ENCODE measurements at places on chromosomes 16 and 17. TPM values are rescaled to one million over a fixed set of nuclear protein-coding genes. Genes with fewer than 3 reads are reported as not detected.

GRCh38 chr16:84808826-84809225, 11.0 kb upstream of the CRISPLD2 start:
- DNase-seq, result no peak

- DNase-seq, result no peak
Measured at GRCh38 chr16:80608946-80609345, 68.2 kb downstream of the DYNLRB2 start.

- no peak for DNase-seq
Measured at GRCh38 chr17:9929871-9930270, 24.8 kb upstream of the RCVRN start.

DNA sequence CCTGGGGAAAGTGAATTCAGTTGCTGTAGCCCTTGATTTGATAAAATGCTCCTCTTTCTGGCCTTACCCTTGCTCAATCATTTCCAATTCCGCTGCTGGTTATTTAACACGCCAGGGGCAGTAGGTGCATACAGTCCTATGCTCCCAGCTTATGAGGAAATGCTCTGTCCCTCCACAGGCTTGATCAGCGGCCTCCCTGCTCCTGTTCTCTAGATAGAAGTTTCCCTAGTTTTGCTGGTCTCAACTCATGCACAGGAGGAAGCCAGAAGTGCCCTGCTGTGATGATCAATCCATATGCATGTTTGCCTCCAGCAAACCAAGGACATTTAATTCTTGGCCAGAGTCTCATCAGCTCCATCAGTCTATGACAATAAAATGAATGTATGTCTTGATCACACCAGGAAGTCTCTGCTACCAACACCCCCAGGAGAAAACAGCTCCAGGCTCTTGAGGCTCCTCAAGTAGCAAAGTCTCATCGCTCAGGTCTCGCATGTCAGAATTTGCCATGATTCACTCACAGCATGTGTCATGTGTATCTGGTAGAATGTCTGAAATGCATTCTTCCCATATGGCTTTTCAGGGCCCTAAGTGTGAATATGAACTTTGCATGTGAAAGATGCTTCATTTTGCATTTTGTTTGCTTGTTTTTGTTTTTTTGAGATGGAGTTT, 208.9 kb downstream of the CDH13 start:
- no peak for DNase-seq

DNA sequence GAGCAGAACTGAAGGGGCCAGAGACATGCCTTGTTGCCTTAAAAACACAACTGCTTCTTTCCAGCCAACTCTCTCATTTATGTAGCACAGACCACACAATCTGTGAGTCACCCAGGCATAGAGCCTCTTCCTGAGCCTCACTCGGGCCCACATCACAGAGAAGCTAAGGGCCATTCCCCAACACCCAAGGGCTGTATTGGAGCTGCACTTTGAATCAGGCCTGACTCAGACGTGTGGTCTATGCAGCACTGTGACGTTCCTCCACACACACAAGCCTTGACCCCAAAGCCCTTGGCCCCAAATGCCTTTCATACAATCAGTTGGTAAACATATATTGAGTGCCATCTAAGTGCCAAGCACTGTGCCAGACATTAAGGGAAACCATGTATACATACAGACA, 308.9 kb upstream of the DYNLRB2 start:
- DNase-seq, result no peak

DNA sequence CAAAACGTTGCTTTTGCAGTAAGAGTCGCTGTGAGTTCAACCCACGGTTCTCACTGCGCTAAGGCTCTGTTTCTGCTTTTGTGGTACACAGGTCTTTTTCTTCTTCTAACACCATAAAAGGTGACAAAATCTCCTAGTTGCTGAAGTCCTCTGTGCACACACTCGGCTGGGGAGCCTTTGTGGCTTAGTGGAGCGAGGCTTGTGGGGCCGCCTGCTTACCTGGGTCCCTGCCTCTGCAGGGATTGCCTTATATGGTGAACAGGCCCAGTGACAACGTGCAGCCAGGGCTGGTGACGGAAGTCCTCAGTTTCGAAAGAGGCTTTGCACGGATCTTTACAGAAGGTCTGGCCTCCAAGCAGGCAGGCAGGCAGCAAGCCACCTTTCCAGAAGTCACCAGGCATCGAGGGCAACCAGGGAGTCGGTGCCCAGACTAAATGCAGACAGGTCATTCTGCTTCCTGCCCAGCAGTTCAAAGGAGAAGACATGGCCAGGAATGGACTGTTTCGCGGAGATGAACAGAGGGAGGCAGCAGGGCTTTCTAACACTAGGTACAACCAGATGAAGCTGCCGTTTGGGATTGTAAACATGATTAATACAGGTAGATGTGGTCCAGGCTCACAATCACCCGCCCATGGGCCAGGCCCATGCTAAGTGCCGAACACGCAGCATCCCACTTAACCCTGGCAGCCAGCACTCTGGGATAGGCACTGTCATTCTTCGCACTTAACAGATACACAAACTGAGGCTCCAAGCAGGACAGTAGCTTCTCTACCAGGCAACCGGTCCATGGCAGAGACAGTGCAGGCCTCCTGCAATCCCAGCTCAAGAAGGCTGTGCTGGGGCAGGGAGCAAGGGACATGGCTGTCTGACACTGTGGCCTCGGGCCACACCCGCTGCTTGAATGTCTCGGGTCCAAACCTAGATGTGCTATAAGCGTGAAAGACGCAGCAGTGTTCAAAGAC, 10.7 kb upstream of the MEAK7 start:
- peak; percentile 80 for DNase-seq

DNA sequence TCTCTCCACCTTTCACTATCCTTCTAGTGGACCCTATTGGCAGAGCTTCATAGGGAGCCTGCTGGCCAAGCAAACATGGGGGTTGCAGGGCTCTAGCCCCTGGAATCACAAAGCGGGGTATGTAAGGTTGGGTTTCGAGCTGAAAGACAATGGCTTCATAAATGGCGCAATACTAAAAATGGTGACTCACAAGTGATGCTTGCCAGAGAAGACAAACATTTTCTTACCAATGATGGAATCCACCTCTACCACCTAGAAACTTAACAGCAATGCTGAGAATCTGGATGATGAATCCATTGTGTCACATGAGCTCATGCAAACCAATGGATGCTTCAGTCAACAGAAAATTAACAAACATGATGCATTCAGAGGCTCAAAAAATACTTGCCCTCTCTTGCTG, 375.3 kb upstream of the PSMD7 start:
- DNase-seq, result no peak

DNA sequence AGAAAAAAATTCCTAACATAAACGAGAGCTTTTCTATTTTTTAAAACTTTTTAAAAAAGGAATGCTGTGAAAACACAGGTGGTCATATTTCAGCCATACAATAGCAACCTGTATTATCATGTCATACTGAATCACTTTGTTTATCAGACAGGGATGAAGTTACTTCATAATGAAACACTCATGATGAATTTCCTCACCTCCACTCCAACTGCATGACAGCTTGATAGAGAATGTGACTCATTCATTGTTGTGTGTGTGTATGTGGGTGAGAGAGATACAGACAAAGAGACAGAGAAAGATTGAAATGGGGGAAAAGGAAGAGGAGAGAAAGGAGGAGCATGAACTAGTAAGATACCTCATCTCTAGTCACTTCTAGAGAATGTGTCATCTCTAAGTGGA, 109.0 kb downstream of the SYCE1L start:
- no peak for DNase-seq

Gene SLC52A1
- total RNA-seq, result 0.25 TPM

DNA sequence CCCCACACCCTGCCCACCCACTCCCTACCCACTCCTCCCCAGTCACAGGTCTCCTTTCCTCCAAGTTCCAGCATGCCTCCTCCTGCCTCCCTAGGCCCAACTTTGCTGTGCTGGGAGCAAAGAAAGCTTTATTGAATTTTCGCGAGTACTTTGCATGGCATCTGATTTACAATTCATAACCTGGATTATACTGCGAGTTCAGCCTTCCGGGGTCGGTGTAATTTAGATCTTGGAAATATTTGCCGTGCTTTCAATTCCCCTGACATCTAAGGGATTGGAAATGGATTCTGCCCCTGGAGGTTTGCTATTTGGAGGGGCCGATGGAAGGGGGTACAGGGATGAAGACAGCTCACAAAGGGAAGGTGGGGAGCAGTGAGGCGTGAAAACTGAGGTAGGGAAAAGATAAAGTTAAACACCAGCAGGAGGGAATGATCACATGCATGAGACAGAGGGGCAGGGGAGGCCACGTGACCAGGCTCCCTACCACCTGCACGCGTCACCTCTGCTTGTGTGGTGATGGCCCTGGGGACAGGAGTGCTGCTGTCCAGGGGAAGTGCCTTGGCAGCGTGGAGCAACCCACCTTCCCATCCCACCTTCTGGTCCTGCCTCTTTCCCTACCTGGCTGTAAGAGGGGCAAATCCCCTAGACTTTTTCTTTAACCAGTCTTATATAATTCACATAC, 132.3 kb upstream of the RPL38 start:
- DNase-seq, result no peak

- no peak for DNase-seq
Measured at GRCh38 chr16:7688811-7689210, 356.2 kb downstream of the RBFOX1 start.

Gene MGAT5B
- 0.79 TPM for total RNA-seq

- no peak for DNase-seq
Measured at GRCh38 chr16:1069154-1069553, 3.4 kb upstream of the SSTR5 start.

Gene TMEM235
- not detected for total RNA-seq

DNA sequence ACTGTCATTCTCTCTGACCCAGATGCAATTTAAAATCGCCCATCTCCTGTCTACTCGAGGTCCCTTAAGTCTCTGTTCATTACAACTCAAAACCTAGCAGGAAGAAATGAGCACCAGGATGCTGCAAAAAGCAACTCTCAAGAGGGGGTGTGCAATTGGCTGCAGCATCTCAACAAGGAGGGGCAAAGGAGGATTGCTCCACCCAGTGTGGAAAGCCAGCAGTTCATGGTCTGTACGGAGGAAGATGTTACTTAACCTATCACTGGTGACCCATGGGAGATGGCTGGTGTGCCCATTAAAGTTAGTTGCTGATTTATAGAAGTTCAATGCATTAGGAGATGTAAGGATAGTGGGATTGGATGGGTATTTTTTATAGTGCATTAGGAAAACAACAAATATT, 147.4 kb downstream of the CDK5R1 start:
- DNase-seq, result no peak

Gene OR2C1
- total RNA-seq, result not detected

- DNase-seq, result no peak
Measured at GRCh38 chr16:86350289-86350688, 160.0 kb upstream of the FOXF1 start.

- peak; percentile 59 for DNase-seq
Measured at GRCh38 chr16:85902366-85903155, 3.6 kb downstream of the IRF8 start.

Gene KCNJ2
- total RNA-seq, result not detected

- DNase-seq, result no peak
Measured at GRCh38 chr16:88325976-88326375, 56.8 kb upstream of the ZNF469 start.

Gene SULT1A3
- 29.2 TPM for total RNA-seq

DNA sequence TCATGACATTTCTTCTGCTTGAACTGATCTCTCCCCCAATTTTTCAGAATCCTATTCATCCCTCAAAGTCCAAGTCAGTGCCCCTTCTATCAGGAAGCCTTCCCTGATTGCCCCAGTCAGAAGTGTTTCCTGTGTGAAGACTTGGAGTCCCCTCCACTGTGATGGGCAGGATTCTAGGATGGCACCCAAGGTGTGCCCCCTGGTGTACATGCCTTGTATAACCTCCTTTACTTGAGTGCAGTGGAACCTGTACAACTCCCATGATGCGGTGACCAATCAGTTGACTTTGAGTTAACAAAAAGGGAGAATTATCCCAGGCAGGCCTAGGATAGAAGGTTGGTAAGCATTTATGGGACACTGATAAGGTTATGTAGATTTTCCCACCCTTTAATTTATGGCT, 23.4 kb downstream of the MYH13 start:
- DNase-seq, result no peak

Gene ITGB4
- total RNA-seq, result 1.6 TPM

- DNase-seq, result peak; percentile 25
Measured at GRCh38 chr16:69187446-69188235, 677 bp downstream of the SNTB2 start.

Gene CACNG5
- not detected for total RNA-seq

- no peak for DNase-seq
Measured at GRCh38 chr17:83129676-83130075, 50.3 kb downstream of the METRNL start.

DNA sequence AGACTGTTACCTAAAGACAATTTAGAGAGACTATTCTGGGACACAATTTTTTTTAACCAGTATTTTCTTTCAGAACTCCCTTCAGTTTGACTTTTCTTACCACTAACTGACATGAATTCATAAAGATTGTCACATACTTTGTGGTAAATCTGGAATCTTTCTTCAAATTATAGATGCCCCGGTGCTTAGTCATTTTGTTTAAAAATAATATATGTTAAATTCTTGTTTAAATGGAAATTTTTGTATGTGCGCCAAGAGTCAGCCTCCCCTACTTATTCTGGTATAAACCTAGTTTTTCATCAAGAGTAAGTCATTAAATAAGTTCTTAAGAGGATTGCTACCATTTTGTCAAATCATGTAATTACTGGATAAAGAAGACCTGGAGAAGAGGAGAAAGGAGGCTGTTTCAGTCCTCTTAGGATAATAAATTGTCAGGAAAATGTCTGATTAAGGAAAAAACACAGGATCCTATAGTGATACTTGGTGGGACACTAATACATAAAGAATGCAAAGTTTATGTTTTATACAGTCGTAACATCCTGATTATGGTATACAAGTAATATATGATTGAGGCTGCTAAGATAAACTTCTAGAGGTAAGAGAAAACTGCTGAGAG, 424.4 kb downstream of the PMP22 start:
- no peak for DNase-seq

Gene ZNF19
- 8.4 TPM for total RNA-seq

Gene NPIPB13
- 31.9 TPM for total RNA-seq

- DNase-seq, result no peak
Measured at GRCh38 chr16:86367291-86368072, 142.8 kb upstream of the FOXF1 start.

- peak; percentile 82 for DNase-seq
Measured at GRCh38 chr17:3892095-3892998, 506 bp downstream of the CAMKK1 start.

DNA sequence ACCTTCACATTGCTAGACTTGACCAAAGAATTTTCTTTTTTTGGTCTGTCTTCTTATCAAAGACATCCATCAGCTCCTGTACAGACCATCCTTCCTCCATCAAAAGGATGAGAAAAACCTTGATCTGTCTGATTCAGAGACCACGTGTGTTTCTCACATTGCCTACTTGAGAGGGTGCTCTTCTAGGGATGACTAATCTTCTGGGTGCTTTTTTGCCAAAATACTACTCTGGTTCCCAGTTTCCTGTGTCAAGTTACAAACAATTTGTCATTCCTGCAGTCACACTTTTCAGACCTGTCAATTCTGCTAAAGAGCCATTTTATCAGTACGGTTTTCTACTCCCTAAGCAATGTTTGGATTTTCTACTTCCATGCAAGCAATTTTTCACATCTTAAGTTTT, 492.2 kb downstream of the CDH11 start:
- no peak for DNase-seq

DNA sequence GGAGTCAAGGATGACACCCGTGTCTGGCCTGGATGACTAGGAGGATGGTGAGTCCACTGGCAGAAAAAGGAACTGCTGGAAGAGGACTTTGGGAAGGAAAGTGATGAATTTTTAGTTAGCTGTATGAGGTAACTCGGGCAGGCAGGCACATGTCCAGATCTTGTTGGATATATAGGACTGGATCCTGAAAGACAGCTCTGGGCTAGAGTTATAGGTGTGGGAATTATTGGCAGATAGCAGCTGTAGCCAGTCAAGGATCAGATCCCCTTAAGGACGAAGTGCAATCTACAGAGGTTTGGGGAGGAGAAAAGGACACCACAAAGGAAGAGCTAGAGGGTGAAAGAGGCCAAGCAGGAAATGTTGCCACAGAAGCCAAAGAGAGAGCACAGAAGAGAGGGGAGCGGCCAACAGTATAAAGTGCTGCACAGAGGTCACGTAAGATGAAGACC, 10.1 kb downstream of the CYB5D1 start:
- DNase-seq, result no peak

All from T-cell (primary cell).